LoVo (cell line): ENCODE measurements at places on chromosomes 2 and 18.

DNA sequence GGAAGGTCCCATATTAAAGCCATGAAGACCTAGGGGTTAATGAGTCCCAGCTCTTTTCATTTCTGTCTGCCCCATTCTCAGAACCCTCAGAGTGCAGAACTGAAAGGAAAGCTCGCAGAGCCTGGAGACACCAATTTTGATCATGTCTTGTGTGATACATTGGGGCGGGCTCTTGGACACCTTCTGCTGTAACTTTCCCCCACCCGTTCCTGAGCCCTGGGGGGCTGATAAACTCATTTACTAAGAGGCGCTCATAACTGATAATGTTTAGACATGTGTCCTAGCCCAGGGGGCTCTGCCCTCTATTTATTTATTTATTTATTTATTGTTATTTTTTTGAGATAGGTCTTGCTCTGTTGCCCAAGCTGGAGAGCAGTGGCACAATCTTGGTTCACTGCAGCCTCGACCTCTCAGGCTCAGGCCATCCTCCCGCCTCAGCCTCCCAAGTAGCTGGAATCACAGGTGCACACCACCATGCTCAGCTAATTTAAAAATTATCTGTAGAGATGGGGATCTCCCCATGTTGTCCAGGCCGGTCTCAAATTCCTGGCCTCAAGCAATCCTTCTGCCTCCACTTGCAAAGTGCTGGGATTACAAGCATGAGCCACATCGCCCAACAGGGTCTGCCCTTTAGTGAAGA lies 72.4 kb upstream of the HAAO start:
- no peak for DNase-seq

DNA sequence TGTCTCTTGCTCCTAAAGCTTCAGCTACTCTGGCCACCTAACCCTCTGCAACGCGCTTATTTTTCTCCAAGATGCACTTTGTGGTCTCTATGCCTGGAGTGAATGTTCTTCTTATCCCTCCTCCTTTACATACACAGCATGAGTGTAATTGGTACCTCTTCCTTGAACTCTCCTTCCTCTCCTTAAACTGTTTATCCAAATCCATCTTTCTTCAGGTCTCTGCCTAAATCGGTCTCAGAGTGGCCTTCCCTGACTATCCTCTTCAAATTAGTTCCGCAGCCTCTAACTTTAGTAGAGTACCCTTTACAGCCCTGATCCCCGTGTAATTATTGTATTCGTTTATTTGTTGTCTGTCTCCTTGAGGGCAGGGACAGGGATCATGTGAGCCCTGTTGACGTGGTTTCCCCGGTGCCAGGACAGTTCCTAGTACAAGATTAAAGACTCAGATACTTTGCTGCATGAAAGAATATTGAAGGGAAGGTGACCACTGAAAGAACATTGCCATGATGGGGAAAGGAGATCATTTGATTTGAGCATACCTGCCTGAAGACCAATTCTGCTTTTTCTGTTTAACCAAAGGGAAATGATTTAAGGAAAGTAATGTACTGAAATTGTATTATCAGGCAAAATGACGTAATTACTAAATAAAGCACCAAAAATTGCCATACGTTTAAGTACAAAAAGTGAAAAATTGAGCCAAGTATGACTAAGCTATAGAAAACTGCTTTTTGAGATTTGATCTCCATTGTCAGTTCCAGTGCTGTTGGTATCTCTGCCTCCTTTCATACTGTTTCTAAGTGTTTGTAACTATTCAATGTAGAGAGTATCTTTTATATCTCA lies 1.2 kb downstream of the CNOT9 start:
- DNase-seq: peak; percentile 5

DNA sequence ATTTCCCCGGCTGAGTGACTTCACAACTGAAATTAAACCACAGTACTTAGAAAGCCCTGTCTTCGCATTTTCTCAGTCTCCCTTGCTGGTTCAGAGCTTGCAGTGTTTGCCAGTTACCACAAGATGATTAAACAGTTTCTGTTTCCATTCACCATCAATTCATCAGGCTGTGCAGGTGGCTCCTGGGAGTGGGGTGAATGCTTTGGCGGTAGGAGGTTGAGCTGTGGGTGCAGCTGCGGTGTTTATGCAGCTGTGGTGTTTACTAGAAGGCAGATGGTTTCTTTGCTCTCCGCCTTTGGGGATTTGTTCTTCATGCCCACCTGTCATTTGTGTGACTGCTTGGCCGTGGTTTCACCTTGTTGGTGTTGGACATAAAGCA lies 16.1 kb downstream of the ACOXL start:
- no peak for DNase-seq

GRCh38 chr2:201839727-201840126 lies 33.4 kb downstream of the CDK15 start:
- no peak for DNase-seq

DNA sequence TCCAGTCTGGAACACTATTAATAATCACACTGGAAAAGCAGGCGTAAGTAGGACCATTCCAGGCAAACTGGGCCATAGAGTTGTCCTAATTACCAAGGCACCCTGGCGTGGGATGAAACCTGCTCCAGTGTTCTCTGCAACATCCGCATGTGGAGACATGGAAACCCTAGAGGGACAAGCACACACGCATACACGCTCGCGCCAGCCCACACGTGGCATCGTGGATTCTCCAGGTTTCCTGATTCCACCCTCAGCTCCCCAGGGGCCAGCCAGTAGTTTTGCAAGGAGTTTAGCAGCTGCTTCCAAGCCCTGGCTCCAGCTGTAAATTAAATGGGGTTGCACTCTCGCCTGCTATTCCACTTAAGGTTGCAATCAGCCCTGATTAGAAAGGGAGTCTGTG lies 127.7 kb downstream of the DYSF start:
- no peak for DNase-seq

DNA sequence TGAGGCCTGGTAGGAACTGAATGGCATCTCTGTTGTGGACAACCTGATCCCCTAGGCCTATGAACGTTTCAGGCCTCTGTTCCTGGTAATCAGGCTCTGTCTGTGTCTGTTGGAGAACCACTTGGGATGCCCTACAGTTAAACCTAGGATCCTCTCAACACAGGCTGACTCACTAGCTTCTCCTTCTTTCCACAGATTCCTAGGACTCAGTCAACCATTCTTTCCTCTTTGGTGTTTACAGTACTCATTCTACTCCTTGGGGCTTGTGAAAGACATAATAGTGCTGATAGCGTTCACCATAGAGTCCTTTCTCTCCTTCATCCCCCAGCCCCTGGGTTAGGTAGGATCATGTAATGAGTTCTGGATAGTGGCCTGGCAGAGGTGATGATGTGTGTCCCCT lies 544.3 kb downstream of the METTL4 start:
- DNase-seq: no peak

- DNase-seq: no peak
Measured at GRCh38 chr2:80292474-80292873, 12.1 kb downstream of the LRRTM1 start.

DNA sequence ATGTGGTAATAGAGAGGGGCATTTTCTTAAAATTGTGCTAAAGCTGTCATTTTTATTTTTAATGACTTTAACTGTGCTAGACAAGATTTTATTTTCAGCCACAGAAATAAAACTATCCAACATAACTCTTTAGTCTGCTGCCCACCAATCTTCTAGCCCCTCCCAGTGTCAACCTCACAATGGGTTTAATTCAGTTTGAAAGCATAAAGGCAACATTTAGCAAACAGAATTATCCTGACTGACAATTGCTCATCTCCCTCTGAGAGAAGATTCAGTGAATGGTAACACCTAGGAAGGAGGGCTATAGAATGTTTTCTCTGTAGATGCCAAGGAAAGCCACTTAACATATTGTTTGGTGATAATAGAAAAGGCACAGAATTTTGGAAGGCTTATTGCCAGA lies 5.2 kb downstream of the ERMN start:
- DNase-seq: no peak

GRCh38 chr18:21769206-21769605 lies 28.6 kb downstream of the MIB1 start:
- no peak for DNase-seq

- DNase-seq: no peak
Measured at GRCh38 chr2:126748929-126749518, 93.1 kb downstream of the GYPC start.

DNA sequence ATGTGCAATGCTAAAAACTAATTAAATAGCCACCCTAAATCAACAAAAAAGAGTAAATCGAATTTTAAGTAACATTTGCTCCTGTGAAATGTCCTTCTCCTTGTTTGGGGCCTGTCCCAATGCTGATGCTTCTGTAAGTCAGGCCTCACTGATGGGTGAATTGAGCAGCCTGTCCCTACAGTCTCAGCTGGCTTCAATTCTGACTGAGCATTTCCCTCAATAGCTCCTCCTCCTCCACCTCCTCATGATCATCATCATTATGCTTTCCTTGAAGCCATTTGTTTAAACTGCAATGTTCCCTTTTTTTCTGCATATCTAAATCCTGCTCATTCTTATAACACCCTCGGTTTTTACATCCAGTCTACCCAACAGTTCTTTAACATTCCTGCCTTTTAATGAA lies 137.2 kb upstream of the CELF4 start:
- no peak for DNase-seq

DNA sequence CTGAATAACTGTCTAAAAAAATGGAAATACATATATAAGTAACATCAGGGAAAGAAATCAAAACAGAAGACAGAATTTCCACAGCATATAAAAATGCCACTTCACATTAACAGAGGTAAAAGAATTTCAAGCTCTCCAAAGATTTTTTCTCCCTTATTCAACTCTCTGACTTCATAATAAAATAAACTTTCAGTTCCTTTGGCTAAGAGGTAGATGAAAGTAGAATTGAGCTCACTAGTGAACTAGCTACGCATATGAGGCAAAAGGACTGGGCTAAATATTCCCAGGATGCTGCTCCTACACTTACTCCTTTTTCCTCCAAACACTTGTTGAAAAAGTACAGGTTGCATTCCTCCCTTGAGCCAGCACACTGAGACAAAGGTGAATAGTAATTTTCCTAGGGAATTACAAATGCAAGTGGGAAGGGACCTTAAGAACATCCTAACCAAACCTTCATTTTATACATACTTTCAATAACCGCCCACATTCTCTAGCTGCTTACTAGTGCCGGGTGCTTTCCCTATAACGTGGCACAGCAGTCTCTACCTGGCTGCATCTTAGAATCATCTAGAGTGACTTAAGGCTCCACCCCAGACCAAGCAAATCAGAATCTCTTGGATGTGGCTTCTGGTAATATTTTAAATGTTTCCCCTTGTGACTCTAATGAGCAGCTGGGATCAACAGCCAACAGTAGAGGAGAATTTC lies 136.6 kb downstream of the MTCL1 start:
- DNase-seq: no peak

DNA sequence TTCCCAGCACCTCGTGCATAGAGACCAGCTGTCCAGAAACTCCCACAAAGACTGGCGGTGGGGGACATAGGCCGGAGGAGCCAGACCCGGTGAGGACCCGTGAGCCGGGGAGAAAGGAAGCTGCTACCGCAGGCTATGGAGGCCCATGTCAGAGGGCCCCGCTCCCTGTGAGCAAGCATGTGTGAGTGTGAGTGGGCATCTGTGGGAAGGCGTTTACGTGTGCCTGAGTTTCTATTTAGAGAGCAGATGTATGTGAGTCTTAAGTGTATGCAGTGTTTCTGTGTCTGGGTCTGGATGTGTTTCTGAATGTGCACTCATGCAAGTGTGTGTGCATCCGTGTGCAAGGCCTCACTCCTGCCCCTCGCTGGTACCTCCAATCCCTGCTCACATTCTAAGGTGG lies 187.8 kb upstream of the RAB6C start:
- no peak for DNase-seq

- no peak for DNase-seq
Measured at GRCh38 chr2:151024696-151025251, 236.9 kb downstream of the RBM43 start.

- DNase-seq: no peak
Measured at GRCh38 chr2:200077838-200078237, 122.5 kb downstream of the MAIP1 start.

- DNase-seq: peak; percentile 50
Measured at GRCh38 chr2:11056614-11057013, 98.7 kb upstream of the SLC66A3 start.

- DNase-seq: no peak
Measured at GRCh38 chr2:59239146-59239545, 998.0 kb upstream of the FANCL start.

GRCh38 chr2:207950761-207951114 lies 74.6 kb downstream of the PLEKHM3 start:
- no peak for DNase-seq

DNA sequence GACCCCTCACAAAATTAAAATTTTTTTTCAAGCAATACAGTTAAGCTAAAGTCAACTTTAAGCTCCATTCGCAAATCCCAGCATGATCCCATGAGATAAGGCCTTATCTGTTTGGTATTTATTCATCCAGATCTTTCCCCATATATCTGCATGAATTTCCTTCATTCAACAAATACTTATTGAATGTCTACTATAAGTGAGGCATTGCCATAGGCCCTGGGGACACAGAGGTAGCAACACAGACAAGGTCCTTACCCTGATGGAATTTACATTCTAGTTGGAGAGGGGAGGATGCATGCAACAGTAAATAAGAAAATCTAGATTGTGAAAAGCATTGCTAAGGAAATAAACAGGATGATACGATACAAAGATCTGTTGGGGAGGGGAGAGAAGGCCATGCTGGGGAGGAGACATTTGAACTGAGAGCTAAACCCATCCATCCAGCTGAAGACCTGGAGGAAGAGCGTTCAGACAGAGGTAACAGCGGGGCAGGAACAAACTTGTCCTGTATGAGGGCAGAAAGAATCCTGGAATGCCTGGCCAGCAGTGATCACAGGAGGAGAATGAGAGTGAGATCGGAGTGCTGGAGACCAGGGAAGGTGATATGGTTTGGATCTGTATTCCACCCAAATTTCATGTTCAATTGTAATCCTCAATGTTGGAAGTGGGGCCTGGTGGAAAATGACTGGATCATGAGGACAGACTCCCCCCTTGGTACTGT lies 71.6 kb downstream of the SDC1 start:
- no peak for DNase-seq

DNA sequence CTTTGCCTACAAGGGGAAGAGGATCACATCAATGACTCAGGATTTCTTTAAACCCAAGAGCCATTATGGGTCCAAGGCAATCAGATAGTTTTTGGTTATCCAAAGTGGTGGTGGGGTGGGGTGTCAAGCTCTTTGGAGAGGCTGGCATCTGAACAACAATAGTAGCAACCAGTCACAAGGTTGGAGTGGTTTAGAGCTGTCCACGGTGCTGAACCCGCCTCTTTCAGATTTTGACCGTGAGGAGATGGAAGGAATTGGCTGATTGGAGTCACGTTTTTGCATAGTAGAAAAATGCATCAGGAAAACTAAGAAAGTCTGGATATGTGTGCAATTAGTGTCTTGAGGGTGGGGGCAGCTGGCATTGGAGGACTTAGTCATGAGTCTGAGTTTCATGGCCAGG lies 159.9 kb downstream of the LOXHD1 start:
- DNase-seq: peak; percentile 20

- no peak for DNase-seq
Measured at GRCh38 chr2:12556762-12557161, 160.0 kb upstream of the TRIB2 start.

- DNase-seq: peak; percentile 12
Measured at GRCh38 chr2:213640738-213641425, 356.6 kb downstream of the SPAG16 start.

DNA sequence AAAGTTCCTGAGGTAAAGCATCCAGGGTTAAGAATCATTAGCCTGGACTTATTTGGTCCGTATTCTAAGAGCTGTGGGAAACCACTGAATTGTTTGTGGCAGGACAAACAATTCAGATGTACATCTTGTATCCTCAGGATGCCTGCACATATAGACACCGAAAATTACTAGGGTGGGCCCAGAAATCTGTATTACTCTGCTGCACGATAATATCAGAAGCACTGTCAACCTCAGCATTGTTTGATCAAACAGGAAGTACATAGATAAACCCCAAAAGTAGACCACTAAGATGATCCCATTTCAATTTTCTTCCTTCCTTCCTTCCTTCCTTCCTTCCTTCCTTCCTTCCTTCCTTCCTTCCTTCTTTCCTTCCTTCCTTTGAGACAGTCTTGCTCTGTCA lies 34.2 kb upstream of the SPRED2 start:
- no peak for DNase-seq
